ENCODE measurements at places on chromosomes 5 and 9.

GRCh38 chr5:5158472-5158895 lies 18.4 kb downstream of the ADAMTS16 start:
- DNase-seq, result no peak

GRCh38 chr9:130426883-130427282 lies 17.9 kb upstream of the ASS1 start:
- DNase-seq, result no peak

- no peak for DNase-seq
Measured at GRCh38 chr9:106632621-106633020, 230.3 kb upstream of the ZNF462 start.

- no peak for DNase-seq
Measured at GRCh38 chr5:140245341-140245740, 57.6 kb downstream of the PFDN1 start.

DNA sequence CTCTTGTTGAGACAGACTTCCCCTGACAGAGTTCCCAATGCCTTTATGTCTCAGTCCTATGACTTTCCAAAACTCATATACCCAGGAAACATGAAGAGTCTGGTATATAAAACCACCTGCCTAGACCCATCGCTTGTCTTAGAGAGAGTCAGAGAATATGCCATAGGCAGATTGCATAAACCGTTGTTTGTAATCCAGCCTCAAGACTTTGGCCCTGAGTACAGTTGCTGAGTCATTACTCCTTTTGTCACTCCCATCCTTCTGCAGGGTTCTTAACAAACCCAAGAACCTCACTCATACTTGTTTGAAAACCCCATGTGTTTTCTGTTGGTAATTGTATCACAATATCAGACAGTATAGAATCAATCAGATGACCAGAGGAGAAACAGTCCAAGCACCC lies 616.3 kb downstream of the SLCO4C1 start:
- peak; percentile 3 for DNase-seq

GRCh38 chr5:88685591-88686541 lies 197.1 kb downstream of the MEF2C start:
- DNase-seq, result no peak

- no peak for DNase-seq
Measured at GRCh38 chr9:1210954-1211353, 160.8 kb downstream of the DMRT2 start.

All from NCI-H82 (cell line).